HS-27A (cell line): ENCODE measurements at places on chromosomes 7 and 10.

GRCh38 chr7:129607471-129608120, 3.9 kb upstream of the NRF1 start:
- DNase-seq = no peak

- DNase-seq = no peak
Observed at GRCh38 chr7:155457544-155458110, 302 bp upstream of the EN2 start.

GRCh38 chr7:64774204-64774842, 19.9 kb upstream of the ZNF138 start:
- DNase-seq = no peak

- no peak for DNase-seq
Observed at GRCh38 chr10:59680199-59680598, 29.5 kb downstream of the SLC16A9 start.

DNA sequence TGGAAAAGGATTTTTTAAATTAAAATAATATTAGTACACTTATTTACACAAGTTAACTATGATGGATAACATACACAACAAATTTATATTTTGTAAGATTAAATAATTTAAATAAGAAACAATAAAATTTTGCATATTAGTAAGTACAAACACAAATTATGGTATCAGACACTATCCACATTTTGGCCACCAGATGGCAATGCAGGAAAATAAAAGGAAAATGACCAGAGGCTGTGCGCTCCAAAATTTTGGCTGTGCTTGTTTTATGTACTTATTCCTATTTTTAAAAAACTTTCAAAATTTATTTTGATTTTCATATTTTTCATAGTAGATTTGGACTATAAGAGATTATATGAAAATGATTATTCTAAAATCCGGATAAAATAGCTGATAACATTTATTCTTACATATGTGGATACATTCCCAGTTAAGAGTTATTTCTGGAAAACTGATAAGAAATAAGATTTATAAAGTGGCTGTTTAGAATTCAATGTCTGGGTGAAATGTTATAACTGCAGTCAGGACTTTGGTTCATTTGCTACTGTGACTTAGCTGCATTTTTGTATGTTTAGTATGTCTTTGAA, 274.7 kb upstream of the HGF start:
- DNase-seq = no peak

GRCh38 chr7:12102126-12102525, 109.0 kb upstream of the TMEM106B start:
- DNase-seq = no peak

GRCh38 chr10:130190055-130190736, 54.0 kb downstream of the GLRX3 start:
- no peak for DNase-seq

- no peak for DNase-seq
Observed at GRCh38 chr10:96415891-96416554, 57.2 kb upstream of the OPALIN start.

- DNase-seq = no peak
Observed at GRCh38 chr10:1242975-1243374, 186.8 kb downstream of the WDR37 start.

DNA sequence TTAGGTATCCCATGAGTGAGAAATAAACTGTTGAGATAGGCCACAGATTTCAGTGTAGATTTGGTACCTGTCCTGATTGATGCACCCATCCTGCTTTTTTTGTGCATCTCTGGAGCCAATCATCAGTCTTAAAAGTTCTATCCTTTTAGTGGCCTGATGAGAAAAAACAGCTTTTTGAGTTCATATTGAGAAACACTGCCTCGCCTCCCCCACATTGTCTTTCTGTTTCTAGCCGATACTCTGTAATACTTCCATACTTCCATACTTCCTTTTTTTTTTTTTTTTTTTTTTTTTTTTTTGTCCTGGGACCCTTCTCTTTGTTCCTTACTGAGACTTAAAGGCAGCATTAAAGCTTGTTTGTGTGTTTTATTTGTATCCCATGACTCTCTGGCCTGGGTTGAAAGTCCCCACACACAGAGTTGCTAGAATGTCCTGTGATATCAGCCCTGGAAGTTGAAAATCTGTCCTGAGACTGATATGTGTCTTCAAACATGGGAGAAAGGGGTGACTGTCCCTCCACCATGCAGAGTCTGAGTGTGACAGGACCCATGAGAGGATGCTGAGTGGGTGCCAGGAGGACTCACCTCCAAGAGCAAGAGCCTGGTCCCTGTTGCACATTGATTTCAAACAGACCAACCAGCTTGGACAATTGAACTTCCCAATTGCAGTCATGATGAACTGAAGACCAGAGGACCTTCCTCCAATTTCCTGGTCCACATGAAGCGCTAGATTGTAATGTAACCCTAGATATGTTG, 5.7 kb downstream of the ZNF22 start:
- DNase-seq = no peak

- DNase-seq = no peak
Observed at GRCh38 chr7:7607010-7607409, 33.5 kb upstream of the UMAD1 start.
